H7 (cell line): ENCODE measurements at places on chromosomes 1 and 21.

- no peak for DNase-seq
Observed at GRCh38 chr1:7186382-7187111, 401.3 kb downstream of the CAMTA1 start.

DNA sequence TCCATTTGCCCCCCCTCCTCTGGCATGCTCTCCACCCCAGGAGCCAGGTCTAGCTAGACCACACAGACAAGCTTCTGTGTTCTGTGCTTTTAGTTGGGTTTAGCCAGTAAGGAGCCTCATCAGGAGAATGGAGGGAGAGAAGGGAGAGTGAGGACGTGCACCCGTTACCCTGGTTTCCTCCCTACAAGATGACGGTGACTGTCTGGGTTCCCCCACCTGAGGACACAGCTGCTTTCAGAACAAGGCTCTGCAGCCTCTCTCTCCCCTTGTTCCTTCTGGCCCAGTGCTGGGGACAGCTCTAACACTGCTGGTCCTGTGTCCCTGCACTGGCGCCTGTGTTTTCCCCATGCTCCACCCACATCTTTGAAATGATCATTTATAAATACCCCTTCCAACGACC, 184.4 kb upstream of the GALNT2 start:
- DNase-seq = peak; percentile 16

DNA sequence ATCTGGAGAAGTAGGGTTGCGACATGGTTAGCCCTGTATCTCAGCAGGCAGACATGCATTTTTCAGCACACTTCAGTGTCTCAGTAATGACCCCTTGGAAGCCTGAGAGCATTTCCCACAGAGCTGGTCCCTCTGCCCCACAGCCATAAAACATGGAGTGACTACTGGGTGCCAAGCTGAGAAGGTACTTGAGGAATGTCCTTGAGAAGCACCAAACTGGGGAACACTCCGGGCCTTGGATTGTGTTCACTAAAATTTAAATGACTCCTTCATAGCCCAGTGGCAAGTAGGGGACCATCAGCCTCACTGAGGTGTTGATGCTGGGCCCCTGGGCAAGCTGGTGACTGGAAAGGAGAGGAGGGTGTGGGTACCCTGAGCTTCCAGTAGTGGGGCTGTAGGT, 54.7 kb downstream of the KCNJ6 start:
- DNase-seq = no peak

DNA sequence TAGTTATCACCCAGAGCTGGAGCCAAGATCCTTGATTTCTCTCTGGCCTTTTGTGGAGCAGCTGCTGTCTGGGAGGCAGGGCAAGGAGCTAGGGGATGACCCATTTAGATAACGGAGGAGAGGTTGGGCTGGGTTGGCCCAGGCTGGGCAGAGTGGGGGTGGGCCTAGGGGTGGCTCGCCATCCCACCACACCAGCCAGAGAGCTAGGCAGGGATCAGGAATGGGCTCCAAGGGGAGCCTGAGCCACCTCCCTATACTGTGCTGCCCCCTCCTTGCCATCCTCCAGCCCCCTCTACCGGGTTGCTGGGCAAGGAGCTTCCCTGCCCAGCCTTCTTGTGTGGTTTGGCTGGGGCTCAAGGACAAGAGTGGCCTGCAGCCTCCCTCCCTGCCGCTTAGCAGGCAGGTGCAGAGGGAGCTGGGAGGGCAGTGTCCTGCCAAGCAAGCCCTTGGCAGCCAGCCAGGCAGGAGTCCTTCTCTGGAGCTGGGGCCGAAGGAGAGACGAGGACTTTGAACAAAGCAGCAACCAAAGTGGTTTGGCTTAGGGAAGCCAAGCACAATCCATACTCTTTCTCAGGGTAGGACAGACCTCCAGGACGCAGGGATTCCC, 4.1 kb downstream of the NUAK2 start:
- peak; percentile 60 for DNase-seq

- no peak for DNase-seq
Observed at GRCh38 chr1:35005711-35006110, 20.6 kb upstream of the TMEM35B start.

DNA sequence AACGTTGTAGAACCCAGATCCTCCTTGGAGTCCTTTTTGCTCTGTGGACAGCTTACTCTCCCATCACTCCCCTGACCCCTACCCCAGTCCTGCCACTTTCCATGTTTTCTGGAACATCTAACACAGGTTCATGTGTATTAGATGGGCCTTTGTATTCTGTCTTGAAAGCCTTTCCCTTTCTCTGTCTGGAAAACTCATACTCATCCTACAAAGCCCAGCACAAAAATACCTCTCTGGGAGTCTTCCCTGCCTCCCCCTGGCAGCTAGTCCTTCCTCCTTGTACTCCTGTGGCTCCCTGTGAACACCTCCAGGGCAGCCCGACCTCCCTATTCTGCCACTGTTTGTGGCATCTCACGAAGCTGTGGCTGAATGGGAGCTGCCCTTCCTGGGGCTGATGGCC, 7.8 kb upstream of the HEYL start:
- DNase-seq = no peak

GRCh38 chr1:163307479-163308171, 14.1 kb upstream of the NUF2 start:
- DNase-seq = no peak
